ENCODE measurements at places on chromosomes 4 and X. TPM values are rescaled to one million over a fixed set of nuclear protein-coding genes. Genes with fewer than 3 reads are reported as not detected.
A peak's percentile ranks its signal among the peaks of the same experiment; 100 is the strongest.

DNA sequence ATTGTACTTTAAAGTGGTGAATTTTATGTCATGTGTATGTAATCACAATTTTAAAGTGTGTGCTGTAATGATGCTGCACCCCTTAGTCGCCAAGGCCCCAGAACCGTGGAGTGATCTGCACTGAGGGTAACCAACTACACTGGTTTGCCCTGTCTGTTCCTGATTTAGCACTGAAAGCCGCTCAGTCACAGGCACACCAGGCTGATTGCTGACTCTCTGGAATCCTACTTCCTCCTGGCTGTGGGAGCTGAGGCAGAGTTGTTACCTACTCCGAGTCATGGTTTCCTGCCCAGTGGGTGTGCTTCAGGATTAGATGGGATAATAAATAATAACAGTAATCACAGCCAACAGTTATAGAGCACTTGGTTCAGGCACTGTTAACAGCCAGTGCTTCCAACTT, 645.4 kb downstream of the BCOR start:
- no peaks in the 10 kb centered on the region for H3K36me3 ChIP-seq
- no peaks in the 10 kb centered on the region for H3K27me3 ChIP-seq
- H3K4me1 ChIP-seq = no peaks in the 10 kb centered on the region
- no peak overlapping the region for H3K4me3 ChIP-seq
- no peak overlapping the region for H3K27ac ChIP-seq

DNA sequence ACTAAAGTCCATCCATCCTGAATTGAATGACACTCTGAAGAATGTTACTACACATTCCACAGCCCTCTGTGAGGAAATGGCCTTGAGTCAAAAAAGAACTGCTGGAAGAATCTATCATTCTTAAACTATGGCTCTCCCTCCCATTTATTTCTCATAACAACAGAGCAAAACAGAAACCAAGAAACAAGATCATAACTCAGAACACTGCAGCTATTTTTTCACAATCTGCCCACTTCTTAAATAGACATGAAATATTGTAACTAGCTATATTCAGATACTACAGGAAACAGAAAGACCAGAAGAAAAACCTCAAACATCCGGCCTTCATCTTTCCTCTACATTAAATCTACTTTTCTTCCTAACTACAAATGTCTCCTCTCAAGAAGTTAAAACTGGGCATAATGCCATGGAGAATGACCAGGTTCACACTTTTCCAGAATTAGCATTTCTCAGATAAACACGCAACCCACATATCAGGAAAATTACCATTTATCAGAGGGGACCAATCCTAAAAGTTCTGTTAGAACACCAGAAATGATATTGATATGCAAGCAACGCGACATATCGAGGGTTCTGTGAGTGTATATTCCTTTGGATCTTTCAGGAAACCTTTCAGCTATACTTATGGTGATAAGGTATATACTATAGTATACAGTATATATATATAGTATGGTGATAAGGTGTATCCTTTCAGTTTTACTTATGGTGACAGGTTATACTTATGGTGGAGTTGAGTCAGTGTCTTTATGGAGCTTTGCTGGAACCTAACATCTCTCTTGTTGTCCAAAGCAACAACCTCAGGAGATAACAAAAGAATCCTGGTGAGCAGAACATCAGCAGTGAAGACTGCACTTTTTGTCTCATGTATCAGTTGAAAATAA, 60.4 kb upstream of the IRF2 start:
- H3K27ac ChIP-seq = peak overlapping the region; percentile 52
- no peak for DNase-seq
- no peaks in the 10 kb centered on the region for H3K36me3 ChIP-seq
- H3K27me3 ChIP-seq = no peaks in the 10 kb centered on the region

DNA sequence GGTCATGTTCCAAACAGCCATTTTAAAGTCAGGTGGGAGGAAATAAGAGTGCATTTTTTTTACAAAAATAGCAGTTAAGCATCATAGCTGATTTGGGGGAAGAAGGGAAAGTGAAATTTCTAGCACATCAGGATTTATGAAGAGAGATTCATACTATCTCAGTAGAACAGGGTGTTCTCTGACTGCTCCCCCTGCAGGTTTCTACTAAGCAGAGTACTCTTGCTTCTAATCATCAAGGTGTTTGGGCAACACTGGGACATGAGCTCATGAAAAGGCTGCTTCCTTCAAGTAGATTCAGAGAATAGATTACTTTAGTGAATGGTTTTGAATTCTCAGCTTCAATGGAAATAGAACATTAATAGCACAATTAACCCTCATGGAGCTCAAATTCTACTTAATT, 591.4 kb upstream of the PCDH10 start:
- H3K27ac ChIP-seq = no peak overlapping the region
- H3K4me3 ChIP-seq = no peak overlapping the region
- no peaks in the 10 kb centered on the region for H3K4me1 ChIP-seq
- H3K27me3 ChIP-seq = no peaks in the 10 kb centered on the region
- H3K36me3 ChIP-seq = no peaks in the 10 kb centered on the region

DNA sequence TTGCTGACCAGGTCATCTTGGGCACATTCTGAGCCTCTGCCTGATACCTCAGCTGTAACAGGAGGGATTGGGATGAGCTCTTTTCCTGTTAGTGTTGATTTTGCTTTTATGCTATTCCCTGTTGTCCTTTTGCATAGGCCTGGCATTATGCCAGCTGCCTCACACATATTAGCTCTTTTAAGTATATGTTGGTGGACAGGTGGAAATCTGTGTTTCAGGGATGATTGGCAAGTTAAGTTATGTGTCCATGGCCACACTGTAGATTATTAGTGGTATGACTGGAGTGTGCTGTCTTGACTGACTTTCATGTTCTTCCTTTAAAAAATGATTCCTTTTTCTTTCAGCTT, 28.9 kb downstream of the NSD2 start:
- H3K4me1 ChIP-seq = no peaks in the 10 kb centered on the region
- DNase-seq = no peak
- H3K36me3 ChIP-seq = peaks cover 8% of the 10 kb centered on the region

- no peaks in the 10 kb centered on the region for H3K36me3 ChIP-seq
- DNase-seq = no peak
- no peaks in the 10 kb centered on the region for H3K4me1 ChIP-seq
- H3K27ac ChIP-seq = no peak overlapping the region
- H3K27me3 ChIP-seq = no peaks in the 10 kb centered on the region
These were observed 9.3 kb upstream of the TBC1D19 start for GRCh38 chr4:26574563-26574962.

DNA sequence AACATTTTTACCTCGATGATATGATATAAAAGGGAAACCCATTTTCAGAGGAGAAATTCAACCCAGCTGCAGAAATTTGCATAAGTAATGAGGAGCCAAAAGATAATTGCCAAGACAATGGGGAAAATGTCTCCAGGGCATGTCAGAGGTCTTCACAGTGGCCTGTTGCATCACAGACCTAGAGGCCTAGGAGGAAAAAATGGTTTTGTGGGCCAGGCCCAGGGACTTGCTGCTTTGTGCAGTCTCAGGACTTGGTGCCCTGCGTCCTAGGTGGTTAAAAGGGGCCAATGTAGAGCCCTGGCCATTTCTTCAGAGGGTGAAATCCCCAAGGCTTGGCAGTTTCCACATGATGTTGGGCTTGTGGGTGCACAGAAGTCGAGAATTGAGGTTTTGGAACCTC, 106.9 kb downstream of the CPXCR1 start:
- no peaks in the 10 kb centered on the region for H3K27me3 ChIP-seq
- DNase-seq = no peak
- H3K4me3 ChIP-seq = no peak overlapping the region
- no peak overlapping the region for H3K27ac ChIP-seq

DNA sequence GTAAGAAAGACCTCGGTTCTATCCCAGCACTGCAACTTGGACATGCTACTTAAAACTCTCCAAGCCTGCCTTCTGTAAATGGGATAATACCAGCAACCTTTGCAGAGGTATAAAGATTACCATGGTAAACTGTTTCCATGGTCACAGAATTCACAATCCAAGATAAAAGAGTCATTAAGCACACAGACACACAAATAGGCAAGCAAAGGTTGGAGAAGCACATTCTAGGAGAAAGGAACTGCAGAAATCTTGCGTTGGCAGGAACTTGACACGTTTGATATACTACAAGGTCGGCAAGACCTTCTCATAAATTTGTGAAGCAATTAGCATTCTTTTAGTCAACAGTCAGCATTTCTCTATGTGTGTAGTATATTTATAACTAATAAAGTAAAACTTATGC, 12.3 kb upstream of the CHRNA9 start:
- no peaks in the 10 kb centered on the region for H3K4me1 ChIP-seq
- H3K4me3 ChIP-seq = no peak overlapping the region
- no peaks in the 10 kb centered on the region for H3K36me3 ChIP-seq
- H3K27me3 ChIP-seq = no peaks in the 10 kb centered on the region
- H3K27ac ChIP-seq = no peak overlapping the region

- no peaks in the 10 kb centered on the region for H3K36me3 ChIP-seq
- no peak overlapping the region for H3K27ac ChIP-seq
- no peaks in the 10 kb centered on the region for H3K4me1 ChIP-seq
- H3K4me3 ChIP-seq = no peak overlapping the region
- no peak for DNase-seq
These were observed 24.9 kb upstream of the AMOT start for GRCh38 chrX:112865464-112866025.

DNA sequence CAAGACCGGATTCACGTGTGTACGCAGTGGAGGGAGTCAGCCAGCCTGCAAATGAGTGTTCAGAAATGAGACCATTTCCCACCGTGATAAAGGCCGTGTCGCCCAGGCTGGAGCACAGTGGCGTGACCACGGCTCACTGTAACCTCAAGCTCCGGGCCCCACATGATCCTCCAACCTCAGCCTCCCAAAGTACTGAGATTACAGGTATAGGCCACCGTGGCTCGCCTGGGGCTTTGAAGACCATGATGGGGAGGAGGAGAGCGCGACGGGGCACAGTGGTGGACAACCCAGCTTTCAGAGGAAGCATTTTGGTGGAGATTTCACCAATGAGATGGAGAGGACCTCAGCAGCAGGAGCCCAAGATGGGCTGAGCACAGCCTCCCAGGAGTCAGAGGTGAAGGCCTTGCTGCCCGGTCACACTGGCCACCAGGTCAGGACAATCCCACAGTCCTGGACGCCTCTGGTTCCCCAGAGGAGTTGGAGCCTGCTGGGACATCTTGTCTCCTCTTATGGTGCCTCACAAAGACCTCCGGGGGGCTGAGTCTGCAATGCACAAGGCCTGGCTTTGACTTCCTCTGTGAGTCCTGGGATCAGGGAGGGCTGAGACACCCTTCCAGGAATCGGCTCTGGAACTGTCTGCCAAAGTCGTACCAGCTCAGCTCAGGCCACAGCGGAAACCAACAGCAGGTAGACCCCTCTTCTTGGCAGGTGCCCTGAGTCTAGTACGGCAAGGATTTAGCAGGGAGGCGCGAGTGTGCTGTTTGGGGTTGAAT, 22.4 kb upstream of the MXD4 start:
- H3K27ac ChIP-seq = no peak overlapping the region
- no peak overlapping the region for H3K4me3 ChIP-seq
- no peaks in the 10 kb centered on the region for H3K27me3 ChIP-seq

- DNase-seq = no peak
- no peaks in the 10 kb centered on the region for H3K4me1 ChIP-seq
- no peak overlapping the region for H3K27ac ChIP-seq
- H3K27me3 ChIP-seq = no peaks in the 10 kb centered on the region
- H3K36me3 ChIP-seq = no peaks in the 10 kb centered on the region
These were observed 344.3 kb downstream of the BCOR start for GRCh38 chrX:39753293-39753996.

GRCh38 chr4:145830699-145831098, 107.9 kb downstream of the ZNF827 start:
- DNase-seq = no peak
- no peak overlapping the region for H3K4me3 ChIP-seq
- H3K36me3 ChIP-seq = no peaks in the 10 kb centered on the region
- no peak overlapping the region for H3K27ac ChIP-seq
- no peaks in the 10 kb centered on the region for H3K4me1 ChIP-seq

DNA sequence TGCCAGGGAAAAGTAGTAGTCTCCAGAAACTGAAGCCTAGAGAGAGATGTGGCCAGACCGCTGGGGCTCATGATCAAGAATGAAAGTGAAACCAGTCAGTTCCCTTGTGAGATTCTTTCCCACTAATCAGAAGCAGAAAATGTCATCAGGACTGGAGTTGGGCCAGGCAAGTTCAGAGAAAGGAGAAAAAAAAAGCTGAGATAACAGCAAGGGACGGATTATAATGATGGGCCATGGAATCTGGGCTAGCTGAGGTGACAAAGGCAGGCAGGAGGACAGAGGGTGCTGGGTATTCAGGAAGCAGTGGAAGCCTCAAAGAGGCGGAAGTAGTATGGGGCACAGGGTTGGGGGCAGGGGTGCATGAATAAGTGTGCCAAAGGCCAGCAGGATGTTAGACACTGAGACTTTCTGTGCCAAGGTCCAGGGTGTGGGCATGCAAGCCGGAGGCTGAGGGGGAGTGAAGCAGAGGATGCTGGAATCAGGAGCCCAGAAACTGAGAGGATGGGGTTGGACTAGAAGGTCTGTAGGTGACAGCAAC, 2.5 kb downstream of the CXorf38 start:
- H3K27ac ChIP-seq = peak overlapping the region; percentile 80
- DNase-seq = peak; percentile 80
- no peaks in the 10 kb centered on the region for H3K27me3 ChIP-seq
- no peaks in the 10 kb centered on the region for H3K36me3 ChIP-seq
- peaks cover 4% of the 10 kb centered on the region for H3K4me1 ChIP-seq

DNA sequence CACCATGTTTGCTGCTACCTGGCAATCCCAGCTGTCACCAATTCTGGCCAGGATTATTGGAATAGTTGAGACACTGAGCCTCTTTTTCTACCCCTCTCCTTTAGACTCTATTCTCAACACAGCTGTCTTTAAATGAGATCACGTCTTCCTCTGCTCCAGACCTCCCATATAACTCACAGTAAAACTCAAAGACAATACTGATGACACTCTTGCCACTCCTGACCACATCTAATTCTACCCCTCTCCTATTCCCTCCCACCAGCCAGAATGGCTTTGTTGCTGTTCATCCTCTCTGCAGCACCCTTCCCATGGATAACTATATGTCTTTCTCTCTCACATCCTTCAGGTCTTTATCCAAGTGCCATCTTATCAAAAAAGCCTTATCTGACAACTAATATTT, 188.6 kb upstream of the IL15 start:
- H3K36me3 ChIP-seq = no peaks in the 10 kb centered on the region
- H3K4me1 ChIP-seq = no peaks in the 10 kb centered on the region
- H3K27ac ChIP-seq = no peak overlapping the region
- no peaks in the 10 kb centered on the region for H3K27me3 ChIP-seq
- H3K4me3 ChIP-seq = no peak overlapping the region
- no peak for DNase-seq

NPY1R gene
- 1.6 TPM for total RNA-seq

IGSF1 gene
- total RNA-seq = 0.19 TPM

PNCK gene
- 1.9 TPM for total RNA-seq

PPP2R2C gene
- total RNA-seq = 0.35 TPM

STOX2 gene
- total RNA-seq = 2.5 TPM

SASH3 gene
- 4.5 TPM for total RNA-seq

SATL1 gene
- not detected for total RNA-seq

BCLAF3 gene
- 14.9 TPM for total RNA-seq

TRIM60 gene
- total RNA-seq = not detected
